ENCODE measurements at places on chromosomes 16 and 17.

DNA sequence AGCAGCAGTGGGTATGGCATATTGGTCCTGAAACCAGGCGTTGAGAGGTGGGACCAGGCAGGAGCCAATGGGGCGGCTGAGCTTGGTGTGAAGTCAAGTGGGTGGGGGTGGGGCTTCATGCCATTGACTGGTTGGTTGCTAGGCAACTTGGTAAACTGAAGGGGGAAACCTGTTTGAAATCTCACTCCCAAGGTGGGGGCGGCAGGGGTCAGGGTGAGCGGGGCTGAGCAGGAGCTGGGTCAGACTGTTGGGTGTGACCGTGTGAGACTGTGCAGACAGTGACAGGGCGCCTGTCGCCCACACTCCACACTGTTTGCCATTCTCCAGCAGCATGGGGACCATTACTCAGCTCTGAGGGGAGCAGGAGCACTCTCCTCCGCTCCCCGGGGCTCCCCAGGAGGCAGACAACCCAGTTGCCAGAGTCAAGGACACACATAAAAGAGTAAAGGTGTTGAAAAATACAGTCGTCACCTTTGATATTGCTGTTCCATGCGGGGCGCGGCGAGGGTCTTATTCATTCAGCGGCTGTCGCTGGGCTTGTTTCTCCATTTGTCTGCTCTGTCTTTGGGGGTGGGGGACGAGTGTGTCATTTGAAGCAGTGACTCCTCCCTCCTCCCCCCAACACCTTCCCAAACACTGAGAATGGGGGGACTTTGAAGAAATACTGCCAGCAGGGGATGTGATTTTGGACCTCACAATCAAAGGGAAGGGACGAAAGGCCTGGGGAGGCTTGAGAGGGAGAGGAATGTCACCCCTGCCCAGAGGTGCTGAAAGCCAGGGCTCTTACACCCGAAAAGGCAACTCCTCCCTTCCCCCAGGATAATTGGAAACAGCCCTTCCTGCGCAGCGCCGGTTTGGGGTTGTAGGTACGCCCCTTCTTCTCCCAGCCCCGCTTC lies 1.2 kb upstream of the EFNB3 start:
- no peak for DNase-seq

GRCh38 chr17:48240562-48241130 lies 133.1 kb downstream of the SNX11 start:
- no peak for DNase-seq

DNA sequence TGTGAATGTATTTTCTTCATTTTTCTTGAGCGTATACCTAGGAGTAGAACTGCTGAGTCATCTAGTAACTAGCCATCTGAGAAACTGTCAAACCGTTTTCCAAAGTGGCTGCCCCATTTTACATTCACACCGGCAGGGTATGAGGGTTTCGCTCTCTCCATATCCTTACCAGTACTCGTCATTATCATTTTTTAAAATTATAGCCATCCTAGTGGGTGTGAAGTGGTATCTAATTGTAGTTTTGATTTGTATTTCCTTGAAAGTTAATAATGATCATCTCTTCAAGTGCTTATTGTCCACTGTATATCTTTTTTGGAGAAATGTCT lies 6.0 kb downstream of the RNF157 start:
- no peak for DNase-seq

DNA sequence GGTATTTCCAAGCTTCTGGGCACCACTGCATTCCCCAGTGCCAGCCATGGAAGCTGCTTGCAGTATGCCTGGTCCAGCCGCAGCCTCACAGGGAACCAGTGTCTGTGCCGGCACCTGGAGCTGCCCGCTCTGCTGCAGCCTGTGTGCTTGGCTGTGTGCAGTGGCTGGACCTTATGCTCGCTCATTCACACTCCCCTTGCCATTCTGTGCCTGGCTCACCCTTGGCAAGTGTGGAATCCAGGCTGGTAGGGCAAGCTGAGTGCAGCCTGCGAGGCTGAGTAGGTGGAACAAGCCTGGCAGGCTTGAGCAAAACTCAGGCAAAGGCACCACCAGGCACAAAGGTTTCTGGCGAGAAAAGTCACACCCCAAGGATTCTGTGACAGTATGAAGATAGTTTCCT lies 144.0 kb downstream of the MYO1D start:
- DNase-seq: no peak

GRCh38 chr17:3002538-3003295 lies 60.7 kb downstream of the OR1D5 start:
- no peak for DNase-seq

DNA sequence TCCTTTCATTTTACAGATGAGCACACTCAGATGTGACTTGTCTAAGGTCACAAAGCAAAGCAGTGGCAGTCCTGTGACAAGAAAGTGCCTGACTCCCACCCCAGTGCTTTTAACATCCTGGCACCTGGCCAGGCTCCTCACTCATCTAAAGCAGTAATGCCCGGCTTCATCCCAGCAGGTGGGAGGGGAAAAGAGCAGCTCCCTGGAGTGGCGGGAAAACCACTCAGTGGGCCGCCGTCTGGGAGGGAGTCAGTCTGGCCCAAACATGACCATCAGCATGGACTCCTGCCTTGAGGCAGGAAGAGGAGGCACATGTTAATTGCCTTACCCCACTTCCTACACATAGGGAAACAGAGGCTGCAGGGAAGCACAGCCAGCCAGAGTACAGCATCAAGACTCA lies 2.6 kb downstream of the PCGF2 start:
- no peak for DNase-seq

DNA sequence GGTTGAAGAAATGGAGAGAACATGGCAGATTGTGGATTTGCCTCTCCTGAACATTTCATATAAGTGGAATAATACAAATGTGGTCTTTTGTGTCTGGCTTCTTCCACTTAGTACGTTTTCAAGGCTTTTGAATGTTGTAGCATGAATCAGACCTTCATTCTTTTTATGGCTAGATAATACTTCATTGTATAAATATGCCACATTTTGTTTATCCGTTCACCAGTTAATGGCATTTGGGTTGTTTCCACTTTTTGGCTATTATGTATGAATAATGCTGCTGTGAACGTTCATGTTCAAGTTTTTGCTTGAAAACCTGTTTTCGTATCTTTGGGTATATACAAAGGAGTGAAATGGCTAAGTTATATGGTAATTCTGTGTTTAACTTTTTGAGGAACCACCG lies 130.4 kb downstream of the TANC2 start:
- no peak for DNase-seq

DNA sequence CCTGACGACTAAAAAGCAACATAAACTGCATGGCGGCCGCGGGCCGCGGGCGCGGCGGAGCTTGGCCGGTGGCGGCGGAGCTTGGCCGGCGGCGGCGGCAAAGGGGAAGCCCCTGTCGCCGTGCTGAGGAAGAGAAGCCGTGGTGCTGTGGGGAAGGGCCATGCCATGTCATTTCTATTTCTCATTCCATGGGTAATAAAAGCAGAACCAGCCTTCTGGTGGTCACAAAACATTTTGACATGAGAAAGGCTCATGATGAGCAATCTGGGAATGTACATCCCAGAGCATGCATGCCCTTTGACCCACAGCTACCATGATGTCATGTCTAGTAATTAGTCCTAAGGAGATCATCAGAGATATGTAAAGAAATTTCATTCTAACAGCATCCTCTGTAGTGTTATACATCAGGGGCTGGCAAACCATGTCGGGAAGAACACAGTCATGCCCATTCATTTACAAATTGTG lies 23.9 kb upstream of the HEATR6 start:
- no peak for DNase-seq

DNA sequence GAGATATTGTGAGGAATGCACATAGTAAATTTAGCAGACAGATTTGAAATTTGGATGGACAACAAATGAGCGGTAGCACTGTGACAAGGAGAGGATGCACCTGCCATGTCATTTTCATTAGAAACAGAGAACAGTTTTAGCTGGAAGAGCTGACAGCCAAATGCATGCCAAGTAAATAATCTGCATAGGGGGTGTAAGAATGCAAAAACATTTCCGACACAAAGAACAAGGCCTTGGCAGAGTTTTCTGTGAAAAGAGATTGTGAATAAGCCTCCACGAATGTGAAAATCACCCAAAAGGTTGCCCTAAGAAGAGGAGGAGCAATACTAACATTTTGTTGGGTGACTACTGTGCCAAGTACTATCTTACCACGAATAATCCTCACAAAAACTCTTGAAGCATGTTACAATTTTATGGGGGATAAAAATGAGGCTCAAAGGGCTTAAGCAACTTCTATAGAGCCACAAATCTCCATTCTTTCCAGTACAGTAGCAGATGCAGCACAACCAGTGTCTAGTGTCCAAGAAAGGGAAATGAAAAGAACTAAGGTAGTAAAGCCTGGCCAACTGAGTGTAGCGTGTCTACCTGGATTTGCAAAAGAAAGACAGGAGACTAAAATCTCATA lies 28.3 kb downstream of the TMEM100 start:
- no peak for DNase-seq

DNA sequence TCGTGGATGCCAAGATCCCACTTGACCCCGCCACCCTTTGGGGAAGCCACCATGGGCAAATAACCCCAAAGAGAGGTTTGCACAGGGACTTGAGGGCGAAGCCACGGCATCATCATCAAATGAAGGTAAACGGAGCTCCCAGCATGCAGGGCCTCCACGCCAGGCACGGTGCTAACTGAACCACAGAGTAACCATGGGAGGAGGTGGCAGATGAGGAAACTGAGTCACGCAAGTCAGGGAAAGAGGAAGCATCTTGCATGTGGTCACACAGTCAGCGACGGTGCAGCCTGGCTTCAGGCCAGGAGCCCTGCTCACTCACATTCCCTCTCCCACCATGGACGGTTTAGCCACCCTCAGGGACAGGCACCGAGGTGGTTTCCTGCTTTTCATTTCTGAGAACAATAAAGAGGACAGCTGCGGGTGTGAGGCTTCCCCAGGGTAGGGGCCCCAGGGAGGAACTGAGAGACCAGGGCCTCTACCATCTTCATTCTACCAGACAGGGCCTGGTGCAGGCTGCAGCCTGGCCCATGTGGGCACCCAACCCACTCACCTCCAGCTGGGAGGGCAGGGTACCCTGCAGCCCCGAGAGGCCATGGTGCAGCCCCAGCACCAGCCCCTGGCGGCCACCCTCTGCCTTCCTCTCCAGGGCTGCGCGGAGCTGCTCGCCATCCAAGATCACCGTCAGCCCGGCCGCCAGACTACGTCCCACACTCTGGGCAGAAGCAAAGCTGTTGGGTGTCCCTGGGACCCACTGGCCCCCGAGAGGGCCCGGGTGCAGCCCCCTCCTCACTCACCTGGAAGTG lies 78.3 kb downstream of the RMI2 start:
- DNase-seq: no peak
